ENCODE measurements at places on chromosomes 5 and 9.

DNA sequence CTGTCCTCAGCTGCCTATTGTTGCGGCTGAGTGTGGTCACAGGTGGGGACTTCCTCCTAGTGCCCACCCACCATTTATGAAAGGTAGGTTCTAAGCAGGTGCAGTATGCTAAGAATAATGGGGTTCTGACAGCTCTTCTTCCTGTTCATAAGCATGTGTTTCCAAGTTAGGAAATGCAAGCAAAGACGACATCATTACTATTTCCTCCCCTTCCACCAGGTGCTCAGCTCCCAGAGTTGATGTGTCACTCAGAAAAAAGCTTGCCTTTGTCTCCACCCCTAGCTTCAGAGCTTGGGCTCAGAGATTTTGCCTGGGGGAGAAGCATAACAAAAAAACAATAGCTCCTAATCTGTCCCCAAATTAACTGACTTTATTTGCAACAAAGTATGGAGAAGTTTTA lies 1076.7 kb downstream of the NR2F1-AS1 start:
- DNase-seq = no peak

DNA sequence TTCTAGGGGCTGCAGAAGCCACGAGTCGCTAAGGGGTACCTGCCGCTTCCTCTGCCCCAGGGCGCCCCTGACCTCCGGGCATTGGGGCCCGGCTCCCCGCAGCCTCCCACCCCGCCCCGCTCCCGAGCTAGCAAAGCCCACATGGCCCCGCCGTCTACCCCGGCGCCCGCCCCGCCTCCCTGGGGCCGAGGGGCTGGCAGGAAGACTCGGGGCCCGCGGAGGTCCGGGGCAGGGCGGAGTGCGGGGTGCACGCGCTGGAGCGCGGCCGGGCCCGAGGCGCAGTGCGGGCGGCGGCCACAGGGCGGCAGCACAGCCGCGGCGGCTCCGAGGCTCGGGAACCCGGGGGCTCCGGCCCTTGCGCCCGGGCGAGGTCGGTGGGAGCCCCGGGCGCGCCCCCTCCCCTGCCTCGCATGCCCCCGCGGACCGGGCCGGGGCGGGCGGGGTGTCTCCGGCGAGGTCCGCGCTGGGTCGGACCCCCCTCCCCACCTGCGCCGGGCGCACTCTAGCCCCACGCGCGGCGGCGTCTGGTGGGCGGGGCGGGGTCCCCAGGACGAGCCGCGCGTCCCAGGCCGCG lies 6.7 kb downstream of the NRARP start:
- DNase-seq = peak; percentile 70

GRCh38 chr5:167769846-167770413 lies 521.5 kb upstream of the WWC1 start:
- no peak for DNase-seq

GRCh38 chr5:163309914-163310313 lies 127.5 kb upstream of the CCNG1 start:
- no peak for DNase-seq

- DNase-seq = peak; percentile 33
Observed at GRCh38 chr9:86202338-86202882, 57.0 kb downstream of the C9orf153 start.

- no peak for DNase-seq
Observed at GRCh38 chr5:135069895-135070657, 36.0 kb upstream of the PITX1 start.

- DNase-seq = no peak
Observed at GRCh38 chr5:78983601-78984438, 1.3 kb downstream of the ARSB start.

- no peak for DNase-seq
Observed at GRCh38 chr5:51983161-51983560, 599.9 kb downstream of the ISL1 start.

GRCh38 chr5:35317586-35317985 lies 87.3 kb upstream of the PRLR start:
- no peak for DNase-seq

DNA sequence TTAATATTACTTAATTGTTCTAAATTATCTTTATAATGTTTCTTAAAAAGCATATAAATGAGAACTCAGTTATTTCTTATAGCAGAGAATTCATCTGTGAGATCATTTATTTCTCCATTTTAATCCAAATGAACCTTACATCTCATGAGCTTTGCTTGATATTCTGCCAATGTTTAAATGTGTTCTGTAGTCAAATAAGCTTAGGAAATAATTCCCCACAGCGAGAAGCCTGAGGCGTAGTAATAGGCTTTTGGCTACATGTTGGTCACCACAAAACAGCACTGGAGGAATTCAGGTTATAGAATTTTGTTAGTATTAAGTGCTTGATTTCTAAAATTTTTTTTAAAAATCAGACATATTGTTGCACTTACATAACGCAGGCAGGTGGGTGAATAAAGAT lies 585.3 kb upstream of the RORB start:
- DNase-seq = no peak

- DNase-seq = peak; percentile 99
Observed at GRCh38 chr9:127244609-127245601, 19.7 kb upstream of the GARNL3 start.

GRCh38 chr5:67639976-67640375 lies 443.4 kb upstream of the CD180 start:
- no peak for DNase-seq

- DNase-seq = no peak
Observed at GRCh38 chr5:136396886-136397285, 31.5 kb upstream of the TRPC7 start.

DNA sequence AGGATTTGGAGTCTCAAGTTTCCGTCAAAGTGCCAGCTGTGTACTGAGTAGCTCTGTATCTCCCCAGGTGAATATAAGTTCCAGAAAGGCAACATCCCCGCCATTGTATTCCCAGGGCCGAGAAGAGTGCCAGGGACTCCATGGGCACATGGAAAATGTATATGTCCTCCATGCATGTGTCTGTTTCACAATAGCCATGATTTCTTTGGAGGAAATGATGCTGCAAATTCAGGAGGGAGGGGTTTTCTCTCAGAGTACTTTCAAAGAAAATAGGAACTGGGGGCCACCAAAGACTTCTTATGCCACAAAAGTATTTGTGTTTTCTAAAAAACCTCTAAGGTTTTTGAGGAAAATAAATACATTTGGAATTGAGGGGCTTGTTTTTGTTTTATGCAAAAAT lies 524.6 kb downstream of the BNC2 start:
- DNase-seq = no peak

- no peak for DNase-seq
Observed at GRCh38 chr5:151739939-151740335, 18.5 kb downstream of the ATOX1 start.

DNA sequence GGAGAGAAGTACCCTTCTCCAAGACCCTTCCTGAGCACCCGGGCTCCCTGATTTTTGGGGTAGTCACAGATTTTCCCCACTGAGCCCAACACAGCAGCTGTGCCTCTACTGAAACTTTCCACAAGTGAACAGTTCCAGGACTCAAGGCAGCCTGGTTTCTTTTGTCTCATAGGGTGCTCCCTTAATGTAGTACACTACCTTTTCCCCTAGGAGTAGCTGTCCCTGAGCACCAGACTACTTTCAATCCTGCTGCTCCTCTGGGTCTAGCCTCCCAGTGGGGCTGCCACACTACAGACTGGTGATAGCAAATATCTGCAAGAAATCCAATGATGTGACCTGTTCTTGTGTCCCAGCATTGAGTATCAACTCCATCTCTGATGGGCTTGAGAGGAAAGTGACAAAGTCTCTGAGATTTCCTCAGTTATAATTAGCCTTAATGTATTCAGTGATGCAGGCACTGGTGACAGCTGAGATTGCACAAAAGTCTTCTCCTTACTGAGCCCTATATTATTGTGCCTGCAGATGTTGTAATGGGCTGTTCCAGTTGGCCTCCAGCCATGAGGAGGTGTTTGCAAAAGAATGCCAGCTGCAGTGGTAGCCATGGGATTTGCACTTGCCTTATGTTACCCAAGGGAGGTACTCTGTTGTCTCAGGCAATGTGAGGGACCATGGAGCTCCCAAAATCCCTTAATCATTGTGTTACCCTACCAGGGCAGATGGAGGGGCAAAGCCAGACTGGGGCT lies 1802.5 kb downstream of the EFNA5 start:
- DNase-seq = no peak

DNA sequence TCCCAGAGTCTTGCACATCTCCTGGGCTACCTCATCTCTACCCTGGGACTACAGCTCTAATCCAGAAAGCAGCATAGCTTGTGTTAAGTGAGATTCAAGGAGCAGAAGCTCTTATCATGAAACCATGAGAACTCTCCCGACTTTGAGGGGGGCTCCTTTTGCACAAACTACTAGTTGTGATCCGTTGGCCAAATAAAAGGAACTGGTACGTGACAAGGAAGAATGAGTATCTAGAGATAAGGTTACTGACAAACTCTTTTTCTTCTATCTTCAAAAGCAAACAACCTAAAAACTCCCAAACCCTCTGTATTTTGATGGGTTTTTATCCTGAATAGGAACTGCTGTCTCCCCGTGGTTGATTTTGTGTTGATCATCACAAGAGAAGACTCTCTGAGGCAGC lies 168.5 kb downstream of the SLC24A2 start:
- no peak for DNase-seq

Measured in stimulated activated CD4-positive, alpha-beta T cell treated with anti-CD3 and anti-CD28 coated beads, Interleukin-15, amount 100 ng/mL, for 24 hours (primary cell).